ENCODE measurements at places on chromosomes 5 and 9.

- H3K27me3 ChIP-seq = no peaks in the 10 kb centered on the region
- no peak overlapping the region for H3K27ac ChIP-seq
- no peak for DNase-seq
- no peak overlapping the region for H3K4me3 ChIP-seq
- no peaks in the 10 kb centered on the region for H3K4me1 ChIP-seq
Measured at GRCh38 chr5:83973925-83974815, 253.5 kb upstream of the HAPLN1 start.

GRCh38 chr5:65475336-65475735, 6.4 kb downstream of the ADAMTS6 start:
- no peaks in the 10 kb centered on the region for H3K36me3 ChIP-seq
- H3K4me1 ChIP-seq = peaks cover 8% of the 10 kb centered on the region
- DNase-seq = no peak
- H3K27ac ChIP-seq = no peak overlapping the region
- no peaks in the 10 kb centered on the region for H3K27me3 ChIP-seq

- H3K4me1 ChIP-seq = peaks cover 49% of the 10 kb centered on the region
- H3K27ac ChIP-seq = no peak overlapping the region
- H3K27me3 ChIP-seq = no peaks in the 10 kb centered on the region
- H3K36me3 ChIP-seq = no peaks in the 10 kb centered on the region
Measured at GRCh38 chr5:171961117-171961516, 45.3 kb downstream of the FBXW11 start.

DNA sequence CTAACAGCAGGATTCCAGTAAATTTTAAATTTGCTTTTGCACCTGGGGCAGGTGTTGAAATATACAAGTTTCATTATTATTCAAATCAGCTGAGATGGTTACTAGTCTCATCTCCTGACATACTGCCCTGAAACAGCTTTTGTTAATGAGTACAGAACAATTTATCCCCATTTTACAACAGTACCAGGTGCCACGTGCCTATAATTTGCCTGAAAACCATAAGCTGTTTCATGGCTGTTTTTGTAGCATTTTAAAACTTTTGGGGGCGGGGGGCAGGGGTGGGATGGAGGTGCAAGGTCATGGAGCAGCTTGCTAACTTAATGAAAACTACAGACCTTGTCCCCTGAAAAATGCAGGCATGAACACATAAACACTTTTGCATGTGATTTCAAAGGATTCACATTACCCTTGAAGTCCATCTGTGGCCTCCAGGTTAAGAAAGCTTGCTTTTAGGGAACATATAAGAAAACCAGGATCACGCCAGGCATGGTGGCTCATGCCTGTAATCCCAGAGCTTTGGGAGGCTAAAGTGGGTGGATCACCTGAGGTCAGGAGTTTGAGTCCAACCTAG, 42.1 kb downstream of the TIMD4 start:
- no peaks in the 10 kb centered on the region for H3K36me3 ChIP-seq
- H3K4me1 ChIP-seq = no peaks in the 10 kb centered on the region
- H3K4me3 ChIP-seq = no peak overlapping the region
- H3K27ac ChIP-seq = no peak overlapping the region

- no peak overlapping the region for H3K27ac ChIP-seq
- no peak overlapping the region for H3K4me3 ChIP-seq
- no peak for DNase-seq
- H3K36me3 ChIP-seq = no peaks in the 10 kb centered on the region
Measured at GRCh38 chr9:17764306-17764705, 185.4 kb downstream of the SH3GL2 start.

DNA sequence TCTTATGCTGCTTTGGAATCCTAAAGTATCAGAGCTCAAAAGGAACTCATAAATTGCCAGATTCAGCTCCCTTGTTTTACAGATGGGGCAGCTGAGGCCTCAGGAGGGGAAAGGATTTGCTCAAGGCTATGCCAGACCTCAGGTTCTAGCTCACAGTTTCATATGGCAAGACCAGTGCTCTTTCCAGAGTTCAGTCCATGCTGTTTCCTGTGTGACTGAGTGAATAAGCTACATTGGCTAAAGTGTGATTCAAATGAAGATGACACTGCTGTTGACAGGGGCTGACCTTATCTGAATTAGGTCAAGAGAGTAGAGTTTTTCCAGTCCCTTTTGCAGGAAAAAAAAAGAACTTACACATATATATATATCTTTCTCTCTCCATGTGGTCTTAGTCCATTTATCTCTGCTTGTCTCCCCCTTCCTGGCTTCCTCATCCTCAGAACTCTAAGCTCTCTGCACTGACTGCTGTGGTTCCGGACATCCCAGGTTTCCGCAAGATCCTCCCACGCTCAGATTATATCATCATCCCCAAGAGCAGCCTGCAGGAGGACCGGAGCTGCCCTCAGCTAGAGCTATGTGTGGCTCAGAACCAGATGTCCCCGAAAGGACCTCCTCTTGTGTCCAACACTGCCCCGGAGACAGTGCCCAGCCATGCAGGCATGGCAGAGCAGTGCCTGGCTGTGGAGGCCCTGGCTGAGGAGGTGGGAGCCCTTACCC, 9.3 kb downstream of the HMGXB3 start:
- no peaks in the 10 kb centered on the region for H3K27me3 ChIP-seq
- no peak overlapping the region for H3K4me3 ChIP-seq
- no peaks in the 10 kb centered on the region for H3K4me1 ChIP-seq
- no peak for DNase-seq
- H3K27ac ChIP-seq = no peak overlapping the region

- H3K4me1 ChIP-seq = peaks cover 10% of the 10 kb centered on the region
- no peak overlapping the region for H3K27ac ChIP-seq
- H3K36me3 ChIP-seq = no peaks in the 10 kb centered on the region
- peaks cover 49% of the 10 kb centered on the region for H3K27me3 ChIP-seq
Measured at GRCh38 chr9:126704157-126704891, 90.6 kb downstream of the LMX1B start.

DNA sequence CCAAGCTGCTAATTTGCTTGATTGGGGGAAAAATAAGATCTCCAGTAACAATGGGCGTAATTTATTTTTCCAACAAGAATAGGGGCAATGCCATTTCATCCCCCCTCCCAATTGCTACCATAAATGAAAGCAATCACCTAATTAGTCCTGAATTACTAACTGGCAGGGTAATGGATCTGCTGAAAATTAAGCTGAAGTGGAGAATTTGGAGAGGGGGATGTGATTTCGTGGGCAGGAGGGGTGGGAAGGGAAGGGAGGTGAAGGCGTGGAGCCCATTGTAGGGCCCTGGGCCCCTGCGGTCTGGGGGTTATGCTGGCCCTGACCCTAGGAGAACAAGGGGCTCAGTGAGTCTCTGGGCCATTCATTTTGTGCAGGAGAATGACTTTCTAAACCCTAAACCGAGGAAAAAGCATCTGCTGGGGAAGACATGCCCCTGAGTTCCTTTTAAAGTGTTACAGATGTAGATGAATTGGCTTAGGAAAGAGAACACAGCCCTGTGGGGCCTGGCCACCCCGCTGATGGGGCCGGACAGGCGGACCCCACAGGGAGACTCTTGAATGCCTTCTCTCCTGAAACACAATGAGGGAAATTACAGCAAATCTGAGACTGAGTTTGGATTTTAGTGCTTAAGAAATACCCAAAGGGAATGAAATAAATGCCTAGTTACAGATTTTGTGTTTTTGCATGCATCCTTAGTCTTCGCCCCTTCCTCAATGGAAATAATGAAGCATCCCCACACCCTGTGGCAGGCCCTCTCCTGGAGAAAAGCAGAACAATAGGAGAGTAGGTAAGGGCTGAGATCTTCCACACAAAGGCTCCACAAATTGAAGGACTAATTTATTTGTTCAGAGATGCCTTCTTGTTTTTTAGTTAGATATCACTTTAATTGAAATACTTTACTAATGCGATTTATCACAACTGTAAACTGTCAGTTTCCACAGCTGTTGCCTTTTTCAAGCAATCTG, 143.2 kb downstream of the PSAT1 start:
- no peak overlapping the region for H3K4me3 ChIP-seq
- no peak overlapping the region for H3K27ac ChIP-seq
- DNase-seq = no peak
- H3K27me3 ChIP-seq = no peaks in the 10 kb centered on the region
- no peaks in the 10 kb centered on the region for H3K4me1 ChIP-seq

DNA sequence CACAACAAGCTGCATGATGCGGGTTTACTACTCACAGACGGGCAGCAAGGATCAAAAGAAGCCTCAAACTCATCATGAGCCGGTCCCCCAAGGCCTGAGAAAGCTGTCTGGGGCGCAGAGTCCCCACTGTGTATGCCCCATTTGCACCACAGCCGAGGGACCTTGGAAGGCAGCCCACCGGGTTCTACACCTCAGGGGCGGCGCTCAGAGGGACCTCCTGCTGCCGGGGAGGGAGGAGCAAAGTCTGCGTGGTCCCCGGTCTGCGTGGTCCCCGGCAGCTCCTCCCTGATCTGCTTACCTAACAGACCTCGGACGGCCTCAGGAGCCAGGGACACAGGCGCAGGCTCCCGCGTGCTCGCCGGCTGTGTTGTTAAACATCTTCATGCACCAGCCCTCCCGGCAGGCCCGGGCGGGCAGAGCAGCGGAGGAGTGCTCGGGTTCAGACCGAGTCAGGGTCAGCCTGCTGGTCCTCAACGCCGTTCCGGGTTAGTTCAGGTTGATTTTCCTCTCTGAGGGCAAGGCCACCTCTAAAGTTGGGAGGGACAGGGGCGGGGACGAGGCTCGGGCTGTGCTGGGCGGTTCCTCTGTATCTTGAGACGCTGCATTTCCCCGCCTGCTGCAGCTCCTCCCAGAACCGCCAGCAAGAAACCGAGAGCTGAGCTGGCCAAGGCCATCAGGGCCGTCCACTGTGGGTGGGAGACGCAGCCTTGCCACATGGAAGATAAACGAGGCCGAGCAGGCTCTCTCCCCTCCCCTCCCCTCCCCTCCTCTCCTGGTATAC, 74.6 kb downstream of the MRPL36 start:
- no peak overlapping the region for H3K4me3 ChIP-seq
- H3K27me3 ChIP-seq = no peaks in the 10 kb centered on the region
- peak; percentile 63 for DNase-seq
- no peaks in the 10 kb centered on the region for H3K4me1 ChIP-seq
- no peak overlapping the region for H3K27ac ChIP-seq
- no peaks in the 10 kb centered on the region for H3K36me3 ChIP-seq

GRCh38 chr9:36968574-36969215, 65.4 kb downstream of the PAX5 start:
- H3K27ac ChIP-seq = no peak overlapping the region
- DNase-seq = peak; percentile 42
- no peak overlapping the region for H3K4me3 ChIP-seq
- H3K36me3 ChIP-seq = no peaks in the 10 kb centered on the region
- no peaks in the 10 kb centered on the region for H3K27me3 ChIP-seq

- no peaks in the 10 kb centered on the region for H3K27me3 ChIP-seq
- no peak for DNase-seq
- peaks cover 100% of the 10 kb centered on the region for H3K36me3 ChIP-seq
- H3K4me3 ChIP-seq = no peak overlapping the region
Measured at GRCh38 chr5:150551066-150551465, 43.1 kb downstream of the NDST1 start.

DNA sequence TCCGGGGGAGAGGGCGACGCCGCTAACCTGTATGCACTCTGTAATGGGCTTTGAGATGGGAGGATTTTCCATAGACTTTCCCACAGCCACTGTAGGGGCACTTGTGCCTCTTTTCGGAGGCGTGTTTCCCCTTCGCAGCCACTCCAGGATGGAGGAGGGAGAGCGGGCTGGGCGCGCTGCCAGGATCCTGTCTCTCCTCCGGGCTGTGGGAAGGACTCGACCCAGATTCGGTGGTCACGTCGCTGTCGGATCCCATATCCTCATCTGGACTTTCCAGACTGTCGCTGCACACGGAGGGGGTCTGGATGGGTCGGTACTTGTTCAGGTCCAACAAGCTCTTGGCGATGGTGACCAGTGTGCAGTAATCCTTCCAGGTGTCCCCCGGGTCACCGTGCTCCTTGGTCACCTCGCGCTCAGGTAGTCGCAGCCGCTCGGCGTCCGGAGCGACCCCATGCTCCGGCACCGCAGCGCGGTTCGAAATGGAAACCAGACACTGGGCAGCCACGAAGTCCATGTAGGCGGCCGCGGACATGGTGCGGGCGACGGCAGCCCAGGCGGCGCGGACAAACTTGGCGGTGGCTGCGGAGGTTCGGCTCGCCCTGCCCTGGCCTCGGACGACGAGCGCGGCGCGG, 1.5 kb downstream of the KLF9 start:
- peak overlapping the region; percentile 89 for H3K4me3 ChIP-seq
- H3K4me1 ChIP-seq = peaks cover 50% of the 10 kb centered on the region
- DNase-seq = peak; percentile 96

GRCh38 chr5:86565197-86565789, 52.4 kb upstream of the COX7C start:
- no peak overlapping the region for H3K4me3 ChIP-seq
- H3K27me3 ChIP-seq = no peaks in the 10 kb centered on the region
- DNase-seq = no peak

DNA sequence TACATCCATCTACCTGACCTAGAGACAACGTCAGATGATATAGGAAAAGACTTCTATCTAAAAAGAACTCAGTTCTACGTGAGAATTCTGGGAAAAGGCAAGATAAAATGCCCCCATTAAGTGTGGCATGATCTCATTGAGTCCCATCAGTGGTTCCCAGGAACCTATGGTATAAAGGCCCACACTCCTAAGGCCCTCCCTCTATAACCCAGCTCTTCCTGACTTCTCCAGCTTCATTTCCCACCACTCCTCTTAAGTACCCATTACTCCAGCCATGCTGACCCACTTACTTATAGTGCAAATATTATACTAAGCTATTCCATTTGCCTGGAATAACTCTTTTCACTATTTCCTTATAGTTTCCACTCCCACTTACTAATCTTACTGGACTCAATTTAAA, 95.4 kb upstream of the NR5A1 start:
- no peak for DNase-seq
- H3K4me3 ChIP-seq = no peak overlapping the region
- peak overlapping the region; percentile 8 for H3K27ac ChIP-seq
- H3K4me1 ChIP-seq = peaks cover 6% of the 10 kb centered on the region
- H3K36me3 ChIP-seq = no peaks in the 10 kb centered on the region

DNA sequence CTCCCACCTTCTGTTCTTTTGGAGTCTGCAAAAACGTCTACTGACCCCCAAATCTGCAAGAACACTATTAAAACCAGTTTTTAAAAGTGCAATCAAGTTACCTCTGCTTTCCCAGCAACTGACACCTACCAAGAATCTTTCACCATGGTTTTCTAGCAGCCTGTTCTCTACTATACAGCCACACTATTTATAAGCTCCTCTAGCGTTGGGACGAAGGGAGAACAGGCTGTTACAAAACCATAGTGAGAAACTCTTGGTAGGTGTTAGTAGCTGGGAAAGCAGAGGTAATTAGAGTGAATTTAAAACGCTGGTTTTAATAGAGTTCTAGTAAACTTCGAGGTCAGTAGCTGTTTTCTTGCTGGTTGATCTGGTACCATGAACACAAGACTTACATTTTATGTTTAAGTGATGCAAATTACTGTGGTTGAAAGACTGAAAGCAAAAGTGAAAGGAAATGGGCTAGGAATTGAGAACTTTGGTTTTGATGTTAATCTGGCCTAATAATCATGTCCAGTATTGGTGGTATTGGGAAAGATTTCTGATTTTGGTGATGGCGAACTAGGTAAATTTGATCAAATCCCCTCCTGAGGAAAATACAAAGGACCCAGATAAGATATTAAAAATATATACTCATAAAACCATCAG, 5.3 kb downstream of the MROH2B start:
- H3K27ac ChIP-seq = no peak overlapping the region
- no peak for DNase-seq
- H3K4me3 ChIP-seq = no peak overlapping the region
- no peaks in the 10 kb centered on the region for H3K27me3 ChIP-seq
- H3K4me1 ChIP-seq = no peaks in the 10 kb centered on the region

- H3K27me3 ChIP-seq = no peaks in the 10 kb centered on the region
- no peaks in the 10 kb centered on the region for H3K4me1 ChIP-seq
- H3K36me3 ChIP-seq = no peaks in the 10 kb centered on the region
- H3K4me3 ChIP-seq = no peak overlapping the region
Measured at GRCh38 chr9:84368601-84369000, 28.0 kb upstream of the SLC28A3 start.
